ENCODE measurements at places on chromosomes 4 and X.

DNA sequence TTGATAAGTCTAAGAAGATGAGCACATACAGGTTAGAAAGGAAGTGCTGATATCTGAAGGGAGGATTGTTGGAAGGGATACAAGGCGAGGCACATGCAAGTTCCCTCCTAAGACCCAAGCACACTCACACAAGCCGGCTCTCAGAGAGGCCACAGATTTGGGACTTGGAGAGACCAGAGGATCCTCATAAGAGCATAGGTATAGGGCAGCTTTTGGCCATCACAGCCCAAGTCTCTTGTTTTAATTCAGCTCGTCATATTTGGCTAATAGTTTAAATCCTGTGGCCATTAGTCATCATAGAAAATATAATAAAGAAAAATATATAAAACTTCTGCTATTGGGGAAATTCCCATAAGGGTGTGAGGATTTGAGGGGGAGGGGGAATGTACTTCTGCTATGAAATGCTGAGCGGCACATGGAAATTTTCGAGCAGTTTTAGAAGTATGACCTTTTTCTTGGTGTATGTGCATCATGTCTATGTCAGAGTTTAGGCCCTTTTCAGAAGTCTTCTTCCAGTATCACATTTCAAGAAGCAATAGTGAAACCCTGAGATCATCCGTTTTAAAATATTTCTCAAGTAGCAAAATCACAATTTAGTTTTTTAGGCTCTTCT, 97.7 kb downstream of the NFKB1 start:
- DNase-seq, result no peak

DNA sequence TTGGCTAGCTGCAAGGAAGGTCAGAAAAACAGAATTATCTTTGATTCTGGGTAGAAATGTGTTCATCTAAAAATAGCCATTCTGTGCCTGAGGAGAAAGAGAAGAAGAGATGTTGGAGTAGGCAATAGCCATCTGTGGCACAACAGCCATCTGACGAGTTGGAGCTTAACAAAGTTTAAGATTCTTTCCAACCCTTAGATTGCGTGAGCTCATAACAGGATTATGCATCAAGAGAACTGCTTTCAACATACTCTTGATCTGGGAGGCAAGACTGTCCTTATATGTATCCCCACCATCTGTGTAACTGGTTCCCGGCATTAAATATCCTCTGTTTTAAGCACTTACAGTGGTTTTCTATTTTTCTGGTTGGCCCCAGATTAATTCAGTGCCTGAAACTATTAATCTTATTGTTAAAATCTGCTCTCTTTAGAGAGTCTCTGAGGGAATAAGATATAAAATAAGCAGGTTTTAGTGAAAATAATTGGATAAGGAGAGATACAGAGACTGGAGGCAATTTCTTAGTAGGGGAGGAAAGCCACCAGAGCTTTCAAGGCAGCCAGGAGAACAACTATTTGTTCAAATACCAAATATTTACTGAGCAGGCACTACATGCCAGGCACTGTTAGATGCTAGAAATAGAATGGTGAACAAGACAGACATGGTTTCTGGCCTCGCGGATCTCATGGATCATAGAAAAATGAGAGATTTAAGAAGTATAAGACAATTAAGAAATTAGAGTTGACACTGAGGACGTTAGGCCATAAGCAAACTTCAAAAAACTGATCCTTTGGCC, 398.0 kb downstream of the SMARCA1 start:
- DNase-seq, result no peak

DNA sequence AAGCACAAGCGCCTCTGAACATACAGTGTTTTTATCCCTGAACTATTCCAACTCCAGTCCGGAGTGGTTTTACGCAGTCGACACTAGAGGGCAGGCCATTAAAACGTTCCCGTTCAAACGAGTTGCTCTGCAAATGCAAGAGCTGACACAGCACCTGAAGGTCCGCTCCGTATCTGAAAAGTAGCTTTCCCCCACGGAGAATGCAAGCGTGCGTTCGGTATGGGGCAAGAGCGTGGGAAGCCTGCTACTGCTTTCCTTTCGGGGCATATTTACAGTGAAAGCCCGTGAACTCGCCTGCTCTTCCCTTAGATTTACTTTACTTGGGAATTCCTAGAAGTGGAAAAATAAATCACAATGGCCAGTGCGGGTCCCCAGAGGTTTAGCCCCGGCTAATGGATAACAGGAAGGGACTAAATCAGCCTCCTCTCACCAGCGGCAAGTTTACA, 190.8 kb downstream of the TSPAN5 start:
- DNase-seq, result no peak

DNA sequence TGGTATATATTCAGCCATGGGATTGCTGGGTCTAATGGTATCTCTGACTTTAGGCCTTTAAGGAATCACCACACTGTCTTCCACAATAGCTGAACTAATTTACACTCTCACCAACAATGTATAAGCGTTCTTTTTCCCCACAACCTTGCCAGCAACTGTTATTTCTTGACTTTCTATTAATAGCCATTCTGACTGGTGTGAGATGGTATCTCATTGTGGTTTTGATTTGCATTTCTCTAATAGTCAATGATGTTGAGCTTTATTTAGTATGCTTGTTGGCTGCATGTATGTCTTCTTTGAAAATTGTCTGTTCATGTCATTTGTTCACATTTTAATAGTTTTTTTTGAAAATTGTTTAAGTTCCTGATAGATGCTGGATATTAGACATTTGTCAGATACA, 235.2 kb downstream of the HEPH start:
- no peak for DNase-seq

GRCh38 chrX:149799095-149799714, 17.5 kb downstream of the MAGEA9 start:
- DNase-seq, result no peak

DNA sequence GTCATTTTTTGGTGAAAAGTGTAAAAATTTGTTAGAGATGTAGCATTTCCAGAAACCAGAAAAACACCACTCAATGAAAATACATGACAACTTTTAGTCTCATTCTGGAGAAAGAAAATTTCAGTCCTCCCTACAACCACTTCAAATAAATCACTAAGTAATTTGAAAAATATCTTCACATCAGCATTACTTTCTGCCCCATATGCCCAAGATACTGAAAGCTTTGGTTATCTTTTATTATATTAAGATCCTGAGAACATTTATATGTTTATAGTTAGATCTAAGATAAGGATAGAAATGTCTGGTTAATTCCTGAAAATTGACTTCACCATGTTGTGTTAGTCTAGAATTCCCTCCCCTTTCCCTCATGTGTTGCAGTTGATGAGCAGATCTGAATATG, 119.0 kb downstream of the ADGRL3 start:
- no peak for DNase-seq

GRCh38 chrX:150879855-150880807, 18.3 kb downstream of the CD99L2 start:
- DNase-seq, result no peak

GRCh38 chr4:187166886-187167512, 443.3 kb upstream of the FAT1 start:
- DNase-seq, result no peak

- no peak for DNase-seq
Measured at GRCh38 chr4:118338981-118339765, 13.6 kb downstream of the PRSS12 start.

DNA sequence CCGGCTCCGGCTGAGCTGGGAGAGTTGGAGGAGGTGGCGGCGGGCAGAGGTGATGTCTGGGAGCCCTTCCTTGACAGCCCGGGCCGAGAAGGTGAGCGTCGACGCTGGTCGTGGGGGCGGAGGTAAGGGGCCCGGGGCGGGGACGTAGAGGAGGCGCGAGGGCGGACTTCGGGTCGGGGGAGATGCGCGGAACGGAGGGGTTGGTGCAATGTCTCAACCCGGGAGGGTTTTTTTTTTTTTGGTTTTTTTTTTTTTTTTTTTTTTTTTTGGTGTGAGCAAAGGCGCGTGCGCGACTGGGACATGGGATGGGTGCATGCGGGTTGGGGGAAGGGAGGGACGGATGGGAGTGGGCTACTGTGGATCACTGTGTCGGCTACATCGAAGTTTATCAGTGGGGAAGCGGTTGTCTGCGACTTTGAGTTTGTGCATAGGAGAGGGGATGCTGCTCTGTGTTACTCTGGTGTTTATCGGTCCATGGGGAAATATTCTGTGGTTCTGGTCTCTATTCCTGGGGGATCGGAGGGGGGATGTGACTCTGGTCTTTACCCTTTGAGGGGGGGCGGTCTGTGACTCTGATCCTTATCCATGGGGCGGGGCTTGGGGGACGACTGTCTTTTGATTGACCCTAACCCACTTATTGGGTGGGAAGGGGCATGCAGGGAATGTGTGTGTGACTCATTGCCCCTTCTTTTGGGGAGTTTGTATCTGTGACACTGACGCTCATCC, 537 bp downstream of the RBM10 start:
- no peak for DNase-seq

- peak; percentile 68 for DNase-seq
Measured at GRCh38 chr4:185470501-185471195, 885 bp downstream of the CCDC110 start.

- no peak for DNase-seq
Measured at GRCh38 chrX:120769576-120770341, 105.9 kb downstream of the CT47B1 start.

DNA sequence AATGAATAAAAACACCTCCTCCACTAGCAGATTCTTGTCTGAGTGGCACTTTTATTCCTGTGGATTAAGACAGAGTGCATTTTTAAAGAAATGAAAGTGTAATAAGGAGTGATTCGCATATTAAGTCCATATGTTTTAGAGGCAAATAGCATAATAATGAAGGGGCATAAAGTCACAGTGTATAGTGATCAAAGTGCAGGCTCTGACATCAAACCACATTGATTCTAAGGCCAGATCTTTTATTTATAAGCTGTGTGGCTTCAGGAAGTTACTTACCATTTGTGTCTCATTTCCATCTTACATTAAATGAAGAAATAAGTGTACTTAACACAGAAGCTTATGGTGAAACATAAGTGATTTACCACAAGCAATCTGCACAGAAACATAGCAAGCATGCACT, 332.8 kb downstream of the GASK1B start:
- no peak for DNase-seq

DNA sequence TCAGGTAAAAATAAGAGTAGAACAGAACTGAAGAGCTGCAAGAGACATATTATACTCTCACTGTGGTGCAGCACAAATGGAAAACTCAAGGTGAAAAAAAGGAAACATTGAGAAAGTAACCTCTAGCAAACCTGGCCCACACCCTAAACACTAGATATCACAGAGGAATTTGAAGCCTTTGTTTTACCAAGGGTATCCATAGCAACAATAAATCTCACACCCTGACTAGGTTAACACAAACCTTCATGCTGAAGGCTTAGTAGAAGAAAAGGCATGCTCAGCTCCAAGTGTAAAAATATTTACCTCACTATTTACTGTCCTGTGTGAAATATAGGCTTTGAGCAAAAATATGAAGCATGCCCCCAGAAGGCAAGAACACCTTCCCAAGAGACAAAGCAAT, 61.9 kb upstream of the TAB3 start:
- no peak for DNase-seq

DNA sequence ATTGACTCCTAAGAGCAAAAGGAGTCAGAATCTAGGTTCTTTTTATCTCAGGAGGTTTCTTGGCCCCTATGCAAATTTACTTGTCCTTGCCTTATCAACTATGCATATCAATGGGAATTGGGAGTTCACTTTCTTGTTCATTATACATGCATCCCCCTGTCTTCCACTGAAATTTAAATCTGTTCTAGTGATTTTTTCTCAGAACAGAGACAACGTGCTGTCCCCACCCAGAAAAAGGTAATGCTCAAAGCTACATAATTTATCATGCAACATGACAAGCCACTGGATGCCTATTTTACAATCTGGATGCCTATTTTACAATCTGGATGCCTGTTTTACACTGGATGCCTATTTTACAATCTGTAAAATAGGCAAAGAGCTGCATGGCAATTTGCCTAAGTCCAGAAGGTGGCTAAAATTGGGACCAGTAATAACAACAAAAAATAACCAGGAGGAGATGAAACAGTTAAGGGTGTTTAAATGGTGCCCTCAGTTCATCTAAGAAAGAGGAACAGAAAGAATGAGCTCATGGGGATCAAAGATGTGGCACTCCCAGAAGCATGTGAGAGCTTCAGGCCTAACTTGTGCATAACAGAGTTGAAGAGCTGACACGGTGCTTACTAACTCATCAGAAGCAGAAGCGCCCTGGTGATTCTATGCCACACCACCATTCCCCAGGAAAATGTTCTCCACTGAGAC, 537.8 kb upstream of the BOD1L1 start:
- DNase-seq, result no peak

- no peak for DNase-seq
Measured at GRCh38 chrX:120468479-120468824, 644 bp downstream of the LAMP2 start.

DNA sequence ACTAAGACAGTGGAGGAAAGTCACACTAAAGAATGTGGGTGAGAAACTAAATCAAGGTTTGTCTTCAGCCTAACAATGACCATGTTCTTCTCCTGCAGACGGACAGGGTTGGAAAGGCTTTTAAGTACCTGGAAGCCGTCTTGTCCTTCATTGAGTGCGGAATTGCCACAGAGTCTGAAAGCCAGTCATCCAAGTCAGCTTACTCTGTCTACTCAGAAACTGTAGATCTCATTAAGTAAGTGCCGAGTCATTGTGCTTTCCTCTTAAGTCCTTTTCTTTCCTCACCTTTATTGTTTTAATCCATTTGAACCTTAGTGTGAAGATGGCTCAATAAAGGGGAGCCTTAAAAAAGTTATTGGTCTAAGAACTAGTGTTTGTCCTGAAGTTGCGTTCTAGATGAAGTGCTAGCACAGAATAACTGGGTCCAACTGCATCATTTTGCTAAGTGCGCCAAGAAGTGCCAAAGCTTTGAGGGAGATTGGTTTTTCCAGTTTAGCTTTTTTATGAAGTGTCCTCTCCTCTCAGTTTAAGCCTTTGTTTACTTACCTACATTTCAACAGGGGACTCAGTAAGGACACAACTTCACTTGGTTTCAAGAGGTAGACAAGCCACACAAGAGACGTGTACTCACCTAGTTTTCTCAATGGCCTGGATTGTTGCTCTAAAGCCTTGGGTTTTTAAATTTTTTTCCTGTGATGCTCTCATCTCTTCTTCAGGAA, 89.3 kb downstream of the KLHL8 start:
- no peak for DNase-seq
